ENCODE measurements at places on chromosomes 12 and 14. TPM values are rescaled to one million over a fixed set of nuclear protein-coding genes. Genes with fewer than 3 reads are reported as not detected.

- DNase-seq, result no peak
Measured at GRCh38 chr14:47966076-47966810, 290.8 kb upstream of the MDGA2 start.

- DNase-seq, result no peak
Measured at GRCh38 chr14:65261946-65262345, 150.6 kb upstream of the FUT8 start.

DNA sequence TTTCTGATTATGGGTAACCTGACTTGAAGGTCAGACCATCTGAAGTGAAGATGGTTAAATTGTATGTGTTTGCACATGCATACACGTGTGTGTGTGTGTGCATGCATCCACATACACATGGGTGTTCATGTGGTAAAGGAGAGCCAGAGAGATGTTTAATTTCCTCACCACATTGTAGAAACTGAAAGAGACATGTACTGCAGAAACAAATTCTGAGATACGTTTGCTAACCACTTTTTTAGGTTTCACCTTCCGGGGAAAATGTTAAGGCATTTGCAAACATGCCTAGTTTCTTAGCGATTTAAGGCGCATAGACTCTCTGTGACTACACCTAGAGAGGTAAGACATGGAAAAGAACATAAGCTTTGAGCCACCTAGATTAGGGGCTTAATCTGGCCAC, 362.9 kb downstream of the RAD51B start:
- no peak for DNase-seq

- no peak for DNase-seq
Measured at GRCh38 chr14:101228949-101229541, 325.5 kb upstream of the RTL1 start.

- DNase-seq, result no peak
Measured at GRCh38 chr12:104578453-104578852, 121.7 kb downstream of the CHST11 start.

- no peak for DNase-seq
Measured at GRCh38 chr14:90547968-90548367, 151.1 kb downstream of the CALM1 start.

SIX1 gene
- 6.5 TPM for total RNA-seq

DNA sequence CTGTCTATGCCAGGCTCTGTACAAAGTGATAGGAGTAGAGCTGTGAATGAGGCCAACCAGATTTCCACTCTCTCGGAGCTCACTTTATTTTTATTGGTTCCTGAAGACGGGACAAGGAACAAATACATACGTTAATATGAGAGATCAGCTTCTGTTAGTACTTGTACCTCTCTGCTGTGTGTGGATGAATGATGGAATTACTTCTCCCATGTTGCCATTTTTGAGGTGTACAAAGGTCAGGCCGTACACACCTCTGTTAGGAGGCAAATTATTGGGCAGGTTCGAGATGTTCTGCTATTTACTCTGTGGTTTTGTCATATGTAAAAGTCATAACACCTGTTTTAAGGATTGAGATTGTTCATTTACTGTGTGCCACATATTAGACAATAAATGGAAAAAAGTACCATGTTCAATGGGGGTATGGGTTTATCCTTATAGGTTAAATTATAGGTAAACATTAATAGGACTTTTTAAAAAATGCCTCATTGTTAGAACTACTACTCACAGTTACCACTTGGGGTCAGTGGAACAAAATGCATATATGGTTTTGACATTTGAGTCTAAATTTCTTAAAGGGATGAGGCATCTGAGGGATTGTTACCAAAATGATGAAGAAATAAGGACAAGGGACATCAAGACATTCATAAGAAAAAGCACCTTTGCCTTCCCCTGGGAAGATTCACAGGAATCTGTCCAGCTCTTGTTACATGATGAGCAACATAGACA, 26.9 kb downstream of the WBP11 start:
- no peak for DNase-seq

GNPTAB gene
- total RNA-seq, result 21.6 TPM

- peak; percentile 92 for DNase-seq
Measured at GRCh38 chr12:6363330-6364043, 11.9 kb downstream of the SCNN1A start.

DNA sequence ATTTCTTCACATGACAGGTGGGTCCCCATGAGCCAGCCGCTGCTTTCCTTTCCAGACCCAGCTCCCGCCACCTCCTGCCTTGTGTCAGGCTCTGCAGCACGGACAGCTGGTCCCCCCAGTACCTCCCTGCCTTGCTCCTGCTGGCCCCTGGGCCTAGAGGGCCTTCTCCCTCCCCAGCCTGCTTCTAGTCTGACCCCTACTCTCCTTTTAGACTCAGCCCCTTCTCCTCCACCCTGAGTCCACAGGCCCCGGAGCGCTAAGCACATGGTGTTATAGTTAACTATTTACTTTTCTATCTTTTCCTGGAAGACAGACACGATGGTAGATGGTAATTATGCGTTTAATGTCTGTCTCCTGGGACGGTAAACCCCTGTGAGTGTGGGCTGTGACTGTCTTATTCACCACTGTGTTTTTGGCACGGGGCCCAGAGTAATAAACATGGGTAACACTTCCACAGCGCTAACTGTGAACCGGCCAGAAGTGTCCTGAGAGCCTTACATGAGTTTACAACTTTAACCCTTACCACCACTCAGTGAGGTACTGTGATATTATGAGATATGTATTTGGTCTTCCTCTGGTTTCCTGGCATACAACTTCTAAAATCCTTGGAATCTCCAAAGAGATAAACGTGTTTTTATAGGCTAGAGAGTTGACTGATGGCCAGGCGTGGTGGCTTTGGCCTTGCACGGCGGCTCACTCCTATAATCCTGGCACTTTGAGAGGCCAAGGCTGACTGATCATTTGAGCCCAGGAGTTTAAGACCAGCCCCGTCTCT, 41.2 kb downstream of the DGLUCY start:
- peak; percentile 74 for DNase-seq

GRCh38 chr12:50401500-50402081, 906 bp downstream of the LARP4 start:
- DNase-seq, result peak; percentile 35

DNA sequence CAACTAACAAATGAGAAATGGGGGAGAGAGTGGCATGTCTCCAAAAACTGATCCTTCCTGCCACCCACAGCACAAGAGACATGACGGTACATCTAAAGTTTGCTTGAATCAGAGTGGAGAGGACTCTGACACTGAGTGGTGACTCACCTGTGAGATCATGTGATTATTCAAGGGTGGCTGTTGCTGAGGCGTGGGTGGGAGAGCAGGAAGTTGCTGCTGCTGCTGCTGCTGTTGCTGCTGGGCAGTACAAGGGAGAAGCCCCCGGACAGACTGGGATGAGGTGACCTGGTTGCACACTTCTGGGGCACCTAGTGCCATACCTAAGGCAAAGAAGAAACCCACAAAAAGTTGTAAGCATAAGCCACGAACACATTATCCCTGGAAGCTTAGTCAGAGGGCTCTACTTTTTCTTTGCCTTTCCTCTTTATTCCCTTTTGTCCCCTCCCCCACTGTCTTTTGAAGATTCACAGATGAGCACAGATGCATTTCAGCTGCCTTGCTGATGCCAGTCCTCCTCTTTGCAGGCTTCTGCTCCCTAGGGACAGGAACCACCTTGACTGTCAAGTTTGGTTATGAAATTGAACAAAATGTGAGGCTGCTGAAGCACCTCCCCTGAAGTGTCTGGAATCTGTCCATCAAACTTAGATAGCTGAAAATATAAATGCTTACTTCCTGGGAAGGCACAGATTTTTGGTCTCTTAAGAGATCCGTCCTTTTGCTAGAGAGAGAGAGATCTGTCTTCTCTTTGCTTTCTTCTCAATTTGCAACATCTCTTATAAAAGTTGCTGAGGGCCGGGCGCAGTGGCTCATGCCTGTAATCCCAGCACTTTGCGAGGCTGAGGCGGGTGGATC, 29.4 kb upstream of the STAC3 start:
- peak; percentile 88 for DNase-seq

CLEC2A gene
- total RNA-seq, result not detected

- DNase-seq, result no peak
Measured at GRCh38 chr12:76391461-76391860, 43.2 kb upstream of the BBS10 start.

KRT72 gene
- total RNA-seq, result not detected

IL23A gene
- 2.3 TPM for total RNA-seq

TEX52 gene
- total RNA-seq, result not detected

RILPL2 gene
- total RNA-seq, result 1.6 TPM
